Cardiac fibroblast (primary cell): ENCODE measurements at places on chromosomes 2 and 18.
A peak's percentile ranks its signal among the peaks of the same experiment; 100 is the strongest.

GRCh38 chr2:19349911-19350677, 8.3 kb downstream of the OSR1 start:
- DNase-seq, result peak; percentile 58

- DNase-seq, result peak; percentile 47
These were observed 500.9 kb downstream of the FBXO15 start for GRCh38 chr18:73646772-73647171.

GRCh38 chr2:74497777-74498499, 1.5 kb downstream of the LBX2 start:
- DNase-seq, result peak; percentile 14

GRCh38 chr2:96164459-96165184, 19.4 kb upstream of the DUSP2 start:
- DNase-seq, result no peak

GRCh38 chr18:26470011-26470637, 78.2 kb downstream of the KCTD1 start:
- no peak for DNase-seq

DNA sequence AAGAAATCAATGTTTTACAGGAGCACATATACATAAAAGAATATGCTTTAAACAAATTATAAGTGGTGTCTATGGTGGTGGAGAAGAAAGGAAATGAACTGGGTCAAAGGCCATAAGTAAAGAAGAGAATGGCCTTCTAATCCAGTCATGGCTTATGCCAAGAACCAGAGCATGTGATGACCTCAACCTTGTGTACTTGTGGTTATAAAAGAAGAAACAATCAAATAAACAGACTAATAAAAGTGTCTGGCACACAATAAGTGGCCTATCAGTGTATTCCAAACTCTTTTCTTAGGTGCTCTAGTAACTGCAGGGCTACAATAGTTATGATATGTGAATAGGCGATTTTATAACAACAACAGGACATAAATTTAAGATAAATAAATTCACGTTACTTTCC, 2.6 kb downstream of the SERPINB11 start:
- DNase-seq, result no peak

DNA sequence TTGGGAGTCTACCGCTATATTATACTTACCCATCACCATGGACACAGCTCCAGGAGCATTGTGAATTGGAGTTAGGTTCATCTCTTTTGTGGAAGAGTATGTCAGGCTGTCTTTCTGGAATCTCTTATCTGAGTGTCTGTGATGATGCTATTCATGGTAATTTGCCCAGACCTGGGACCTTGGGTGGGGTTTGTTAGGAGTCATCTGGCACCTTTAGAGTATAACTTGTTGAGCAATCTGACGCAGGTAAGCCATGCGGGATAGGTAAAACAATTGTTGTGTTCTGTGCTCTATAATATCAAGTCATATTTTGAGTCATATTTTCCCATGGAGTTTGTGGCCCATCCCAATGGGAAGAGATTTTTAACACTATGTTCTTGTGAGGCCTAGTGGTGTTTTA, 49.7 kb upstream of the MAPRE2 start:
- no peak for DNase-seq

DNA sequence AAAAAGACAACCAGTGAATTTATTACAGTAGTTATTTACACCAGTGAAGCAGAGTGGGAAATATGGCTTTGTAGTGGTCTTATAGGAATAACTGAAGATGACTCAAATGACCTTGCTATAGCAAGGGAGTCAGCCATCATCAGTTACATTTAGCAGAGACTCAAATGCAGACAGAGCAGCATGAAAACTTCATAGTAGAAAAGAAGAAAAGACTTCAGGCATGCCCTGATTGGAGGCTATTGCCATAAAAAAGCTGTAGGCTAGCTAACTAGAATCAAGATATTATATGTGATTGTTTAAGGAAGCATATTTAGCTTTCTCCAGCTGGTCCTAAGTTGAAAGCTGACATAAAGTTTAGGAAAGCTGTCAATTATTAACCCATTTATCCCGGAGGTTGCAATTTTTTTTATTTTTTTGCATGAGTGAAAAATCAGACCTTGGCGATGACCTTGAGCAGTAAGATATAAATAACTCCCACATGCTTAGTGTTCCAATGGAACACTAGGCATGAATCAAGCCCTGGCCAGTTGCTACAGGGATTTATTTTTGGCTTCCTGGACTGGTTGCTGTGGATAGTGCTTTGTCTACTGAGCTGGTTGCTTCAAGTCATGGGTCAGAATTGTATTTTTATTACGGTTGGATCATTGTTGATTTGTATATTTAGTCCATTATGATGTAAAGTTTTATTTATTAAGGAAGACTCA, 675.6 kb upstream of the VRK2 start:
- DNase-seq, result no peak

DNA sequence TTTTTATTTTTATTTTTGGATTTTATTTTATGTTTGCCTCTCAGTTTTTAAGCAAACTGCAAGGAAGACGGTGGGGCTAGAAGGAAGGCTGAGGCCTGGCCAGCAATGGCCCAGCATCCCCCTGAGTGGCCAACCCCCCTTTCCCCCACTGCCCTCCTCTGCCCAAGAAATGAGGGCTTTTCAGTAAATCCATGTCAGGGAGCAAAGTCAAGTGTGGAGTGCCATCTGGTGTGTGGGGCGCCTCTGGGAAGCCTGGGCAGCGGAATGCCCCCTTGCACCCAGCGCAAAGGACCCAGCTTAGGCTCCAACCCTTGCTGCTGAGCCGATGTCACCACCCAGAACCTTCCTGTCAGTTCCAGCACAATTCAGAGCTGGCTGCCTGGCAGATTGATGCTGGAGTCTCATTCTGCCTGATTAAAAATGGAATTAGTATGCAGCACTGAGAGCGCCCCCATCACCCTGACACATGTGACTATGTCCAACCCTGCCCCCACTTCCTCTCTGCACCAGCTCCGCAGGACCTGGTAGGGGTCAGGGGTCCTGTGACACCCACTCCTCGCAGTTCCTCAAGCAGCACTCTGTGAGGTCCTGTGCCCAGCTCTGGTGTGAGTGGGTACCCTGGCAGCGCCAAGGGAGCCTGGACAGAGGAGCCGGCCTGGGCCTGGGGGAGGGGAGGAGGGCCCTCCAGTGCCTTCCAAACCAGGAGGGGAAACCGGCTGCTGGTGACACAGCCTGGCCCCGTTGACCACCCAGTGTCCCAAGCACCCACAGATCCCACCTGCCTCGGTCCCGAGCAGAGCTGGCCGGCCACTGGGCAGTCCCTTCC, 9.2 kb upstream of the ALPP start:
- DNase-seq, result no peak

GRCh38 chr2:222319586-222320435, 21.0 kb upstream of the PAX3 start:
- DNase-seq, result no peak

DNA sequence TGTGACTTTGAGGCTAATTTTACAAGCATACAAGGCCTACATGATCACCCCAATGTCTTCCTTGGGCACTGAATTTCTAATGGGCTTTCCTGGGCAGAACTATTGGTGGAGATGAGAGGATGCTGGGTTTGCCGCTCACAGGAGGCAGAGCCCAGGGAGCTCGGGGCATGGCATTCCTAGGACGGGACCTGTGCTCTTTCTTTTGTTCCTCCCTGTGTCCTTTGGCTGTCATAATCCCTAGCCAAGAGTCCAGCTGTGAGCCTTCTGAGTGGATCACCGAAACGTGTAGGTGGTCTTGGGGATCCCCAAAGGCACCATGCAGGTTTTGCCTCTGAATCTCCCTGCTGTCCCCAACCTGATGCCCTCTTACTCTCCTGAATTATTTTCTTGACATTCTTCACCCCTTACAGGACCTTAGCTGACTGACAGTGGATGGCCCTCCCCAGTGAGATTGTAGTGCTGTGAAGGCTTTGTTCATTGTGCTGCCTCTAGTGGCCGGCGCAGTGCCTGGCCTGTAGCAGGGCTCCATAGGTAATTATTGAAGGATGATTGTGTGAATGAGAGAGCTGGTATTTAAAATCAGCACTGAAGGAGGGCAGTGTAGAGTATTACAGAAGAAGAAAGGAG, 221.9 kb downstream of the ZNF407 start:
- peak; percentile 34 for DNase-seq

DNA sequence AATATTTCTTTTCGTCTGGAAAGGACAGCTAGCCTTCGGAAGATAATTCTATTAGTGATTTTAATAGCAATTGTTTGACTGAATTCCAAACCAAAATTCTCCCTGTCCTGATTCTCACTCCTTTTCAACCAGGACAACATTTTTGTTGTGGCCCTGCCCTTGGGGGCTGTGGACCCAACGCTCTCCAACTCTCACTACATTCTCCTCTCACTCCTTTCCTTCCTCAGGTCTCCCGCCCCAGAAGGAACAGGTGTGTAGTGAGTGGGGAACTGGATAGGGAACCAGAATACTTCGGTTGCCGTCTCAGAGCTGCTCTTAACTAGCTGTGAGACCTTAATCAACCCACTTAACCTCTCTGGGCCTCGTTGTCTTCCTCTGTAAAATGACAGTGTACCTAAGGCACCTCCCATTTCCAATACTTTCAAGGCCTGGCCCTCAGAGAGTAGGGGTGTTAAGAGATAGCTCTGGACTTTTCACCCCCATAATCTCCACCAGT, 638 bp upstream of the ADD2 start:
- DNase-seq, result no peak

DNA sequence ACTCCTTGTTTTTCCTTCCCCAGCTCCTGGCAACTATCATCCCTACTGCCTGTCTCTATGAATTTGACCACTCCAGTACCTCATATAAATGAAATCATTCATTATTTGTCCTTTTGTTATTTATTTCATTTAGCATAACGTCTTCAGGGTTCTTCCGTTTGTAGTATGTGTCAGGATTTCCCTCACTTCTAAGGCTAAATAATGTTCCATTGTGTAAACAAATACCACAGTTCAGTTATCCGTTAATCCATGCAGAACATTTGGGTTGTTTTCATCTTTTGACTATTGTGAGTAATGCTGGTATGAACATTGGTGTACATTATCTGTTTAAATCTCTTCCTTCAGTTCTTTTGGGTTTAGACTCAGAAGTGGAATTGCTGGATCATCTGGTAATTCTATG, 18.8 kb downstream of the DYNC2LI1 start:
- DNase-seq, result no peak

GRCh38 chr18:49639643-49640391, 78.0 kb downstream of the LIPG start:
- DNase-seq, result peak; percentile 62

DNA sequence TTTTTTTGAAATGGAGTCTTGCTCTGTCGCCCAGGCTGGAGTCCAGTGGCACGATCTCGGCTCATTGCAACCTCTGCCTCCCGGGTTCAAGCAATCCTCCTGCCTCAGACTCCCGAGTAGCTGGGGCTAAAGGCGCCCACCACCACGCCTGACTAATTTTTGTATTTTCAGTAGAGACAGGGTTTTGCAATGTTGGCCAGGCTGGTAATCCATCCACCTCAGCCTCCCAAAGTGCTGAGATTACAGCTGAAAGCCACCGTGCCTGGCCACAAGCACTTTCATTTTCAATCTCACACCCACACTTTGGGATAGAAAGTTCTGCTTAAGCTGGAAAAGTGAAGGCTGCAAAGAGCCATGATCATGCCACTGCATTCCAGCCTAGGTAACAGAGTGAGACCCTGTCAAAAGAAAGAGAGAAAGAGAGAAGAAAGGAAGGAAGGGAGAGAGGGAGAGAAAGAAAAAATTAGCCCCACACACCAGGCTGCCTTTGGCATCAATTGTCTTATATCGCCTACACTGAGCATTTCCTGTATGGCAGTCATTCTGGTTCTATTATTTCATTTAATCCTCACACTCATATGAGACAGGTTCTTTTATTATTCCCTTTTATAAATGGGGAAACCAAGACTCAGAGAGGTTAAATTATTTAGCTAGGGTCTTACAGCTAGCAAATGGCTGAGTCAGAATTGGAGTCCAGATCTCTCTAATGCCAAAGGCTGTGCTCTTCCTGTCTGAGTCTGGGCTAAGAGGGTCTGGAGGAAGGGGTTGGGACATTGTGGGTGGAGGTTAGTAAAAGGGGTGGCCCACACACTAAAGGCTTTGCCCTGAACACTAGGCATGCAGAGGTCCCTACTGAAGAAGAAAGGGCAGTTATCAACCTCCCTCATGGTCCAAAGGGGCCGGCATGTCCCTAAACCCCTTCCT, 37.9 kb upstream of the PKDCC start:
- peak; percentile 52 for DNase-seq

- peak; percentile 76 for DNase-seq
These were observed 34.9 kb upstream of the NEDD4L start for GRCh38 chr18:58009166-58009565.

DNA sequence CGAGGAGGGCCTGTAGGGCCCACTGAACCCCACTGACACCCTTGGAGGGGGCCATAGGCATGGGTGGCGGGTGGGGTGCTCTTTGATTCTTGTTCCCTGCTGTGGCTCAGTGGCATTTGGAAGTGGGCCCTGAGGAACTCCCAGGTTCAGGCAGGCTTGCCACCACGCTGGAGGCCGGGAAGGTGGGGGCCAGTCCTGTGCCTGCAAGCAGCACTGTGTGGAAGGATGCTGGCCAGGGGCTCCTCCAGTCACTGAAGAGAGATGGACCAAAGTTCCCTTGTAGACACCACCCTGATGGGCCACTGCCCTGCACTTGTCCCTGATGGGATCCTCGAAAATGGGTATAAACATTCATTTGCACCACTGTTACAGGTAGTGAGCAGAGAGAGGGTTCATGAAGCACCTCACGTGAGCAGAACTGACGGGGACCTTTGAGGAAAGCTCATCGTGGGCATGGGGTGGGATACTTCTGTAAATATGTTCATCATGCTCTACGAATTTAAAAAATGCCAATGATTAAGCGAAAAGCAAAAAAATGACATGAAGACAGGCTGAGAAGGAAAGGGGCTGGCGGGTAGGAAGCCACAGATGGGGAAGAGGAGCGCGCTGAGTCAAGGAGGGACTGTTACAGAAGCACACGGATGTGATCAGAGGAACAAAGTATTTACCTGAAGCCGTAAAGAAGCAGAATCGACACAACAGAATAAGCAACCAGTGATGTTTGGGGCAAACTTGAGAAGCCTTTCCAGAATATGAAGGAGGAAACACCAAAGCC, 45.2 kb upstream of the ASB1 start:
- no peak for DNase-seq

DNA sequence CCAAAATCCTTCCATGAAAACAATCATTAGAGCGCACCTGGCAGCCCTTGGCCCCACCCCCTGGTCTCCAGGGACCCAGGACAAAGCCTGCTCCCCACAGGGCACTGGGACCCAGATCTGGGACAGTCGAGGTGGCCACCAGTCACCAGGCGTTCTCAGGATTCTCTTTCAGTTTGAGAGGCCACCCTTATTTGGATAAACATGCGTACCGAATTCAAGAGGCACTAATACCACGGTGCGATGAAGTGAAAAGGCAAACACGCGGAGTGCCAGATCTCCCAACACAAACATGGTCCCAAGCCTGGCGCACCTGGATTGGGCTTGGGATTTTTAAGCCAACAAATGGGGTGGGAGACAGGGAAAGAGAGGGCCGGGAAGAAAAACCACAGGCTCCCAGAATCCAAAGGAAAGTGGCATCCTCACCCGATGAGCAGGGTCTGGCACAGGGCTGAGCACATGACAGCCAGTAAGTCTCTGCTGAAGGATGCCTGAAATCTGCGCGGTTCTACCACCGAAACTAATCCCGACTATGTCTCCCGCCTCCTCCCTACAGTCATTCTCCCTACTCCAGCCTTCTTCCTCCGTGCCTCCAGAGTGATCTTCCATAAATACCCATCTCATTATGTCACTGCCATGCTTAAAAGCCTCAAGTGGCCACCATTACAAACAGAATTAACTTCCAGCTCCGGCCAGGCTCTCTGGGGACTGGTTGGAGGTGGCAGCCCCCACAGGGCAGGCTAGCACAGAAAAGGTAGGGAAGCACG, 60.9 kb upstream of the KLHL29 start:
- no peak for DNase-seq

GRCh38 chr2:158315803-158316414, 140.6 kb downstream of the CCDC148 start:
- no peak for DNase-seq

GRCh38 chr18:36078751-36079529, 11.6 kb upstream of the RPRD1A start:
- peak; percentile 71 for DNase-seq
